Cerebellum (tissue), 4 donors: ENCODE measurements at places on chromosomes 7 and 10.

DNA sequence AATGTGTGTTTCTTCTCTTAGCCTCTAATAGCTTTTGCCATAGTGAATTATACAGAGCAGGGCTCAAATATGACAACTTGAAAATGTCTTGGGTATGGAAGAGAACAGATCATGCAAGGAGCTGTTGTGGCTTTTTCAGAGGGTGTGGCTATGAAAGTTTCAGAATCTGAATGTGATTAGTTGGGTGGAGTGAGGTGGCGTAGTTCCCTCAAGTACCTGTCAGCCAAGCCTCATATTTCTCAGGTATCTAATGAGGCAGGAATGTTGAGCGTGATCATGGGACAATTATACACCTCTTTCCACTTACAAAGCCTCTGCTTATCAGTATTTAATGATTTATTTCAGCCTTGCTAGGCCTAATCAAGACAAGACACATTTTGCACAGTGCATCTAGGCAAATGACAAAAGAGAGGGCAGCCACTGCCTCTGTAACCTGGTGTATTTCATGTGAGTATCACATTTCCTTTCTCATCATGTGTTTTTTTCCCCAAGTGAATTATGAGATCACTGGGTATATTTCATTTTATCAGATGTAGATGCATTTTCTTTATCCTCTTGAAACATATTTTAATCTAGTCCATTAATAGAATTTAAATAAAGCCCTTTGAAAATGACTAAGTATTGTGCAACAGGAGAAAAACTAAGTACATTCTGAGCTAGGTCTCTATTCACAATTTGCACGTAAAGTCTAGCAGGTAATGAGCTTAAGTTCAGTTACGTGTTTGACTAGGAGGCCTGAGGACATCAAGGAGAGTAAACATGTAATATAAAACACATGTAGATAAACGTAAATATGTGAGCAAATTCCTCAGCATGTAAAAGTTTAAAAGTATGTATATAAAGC lies 644.4 kb upstream of the IGFBP3 start:
- no peak for DNase-seq

GRCh38 chr7:144497282-144497681 lies 93.8 kb upstream of the NOBOX start:
- DNase-seq, result no peak

DNA sequence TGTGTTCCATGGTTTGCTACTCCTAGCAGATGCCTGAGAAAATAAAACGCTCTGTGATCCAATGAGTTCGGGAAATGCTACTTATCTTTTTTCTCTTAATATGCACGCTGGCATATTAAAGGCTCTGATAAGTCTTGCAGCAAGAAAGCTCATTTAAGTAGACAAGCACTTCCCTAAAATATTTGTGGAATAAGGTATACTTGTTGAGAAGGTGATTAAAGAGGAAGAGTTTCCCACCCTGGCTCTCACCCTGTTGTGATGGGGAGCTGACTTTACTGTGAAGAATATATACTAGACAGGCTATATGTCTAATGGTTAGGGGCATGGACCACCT lies 279.4 kb downstream of the RPS24 start:
- DNase-seq, result no peak

DNA sequence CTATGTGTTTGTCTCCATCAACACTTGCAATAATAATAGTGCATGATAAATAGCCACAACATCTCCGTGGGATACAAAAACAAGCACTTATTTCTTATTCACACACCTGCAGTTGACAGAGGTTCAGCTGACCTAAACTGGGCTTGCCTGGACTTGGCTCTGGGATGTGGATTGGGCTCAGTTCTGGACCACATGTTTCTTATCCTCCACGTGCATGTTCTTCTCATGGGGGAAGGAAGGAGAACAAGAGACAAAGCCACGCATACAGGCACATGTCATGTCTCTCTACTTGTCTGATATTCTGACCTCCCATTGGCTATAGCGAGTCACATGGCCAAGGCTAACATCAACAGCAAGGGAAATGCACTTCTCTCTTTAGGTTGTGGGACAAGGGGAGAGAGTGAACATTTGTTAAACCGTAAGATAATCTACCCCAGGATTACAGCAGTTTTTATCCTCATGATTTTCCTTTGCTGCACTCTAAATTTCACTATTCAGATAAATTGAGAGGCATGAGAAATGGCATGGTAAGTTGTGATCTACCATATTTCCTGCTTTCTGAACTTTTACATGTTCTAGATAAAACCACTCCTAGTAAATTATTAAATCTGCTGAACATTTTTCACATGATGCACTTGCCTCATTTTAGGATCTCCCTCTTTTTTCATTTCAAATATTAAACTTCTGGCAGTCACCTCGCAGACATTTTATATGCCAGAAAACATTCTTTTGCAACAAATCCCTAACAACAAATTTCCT lies 33.7 kb downstream of the CFAP58 start:
- DNase-seq, result no peak

DNA sequence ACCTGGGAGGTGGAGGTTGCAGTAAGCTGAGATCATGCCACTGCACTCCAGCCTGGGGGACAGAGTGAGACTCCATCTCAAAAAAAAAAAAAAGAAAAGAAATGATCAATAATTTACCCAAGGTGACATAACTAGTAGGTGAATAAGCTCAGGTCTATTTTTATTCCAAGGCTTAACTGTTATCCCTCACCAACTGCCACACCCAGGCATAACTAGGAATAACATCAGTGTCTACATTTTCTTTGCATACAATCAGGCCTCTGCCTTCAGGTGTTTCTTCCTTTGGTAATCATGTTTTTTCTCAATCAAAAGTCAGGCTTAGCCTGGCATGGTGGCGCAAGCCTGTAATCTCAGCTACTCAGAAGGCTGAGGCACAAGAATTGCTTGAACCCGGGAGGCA lies 26.6 kb downstream of the CPEB3 start:
- no peak for DNase-seq

- DNase-seq, result no peak
Observed at GRCh38 chr10:18010050-18010449, 58.3 kb downstream of the SLC39A12 start.

DNA sequence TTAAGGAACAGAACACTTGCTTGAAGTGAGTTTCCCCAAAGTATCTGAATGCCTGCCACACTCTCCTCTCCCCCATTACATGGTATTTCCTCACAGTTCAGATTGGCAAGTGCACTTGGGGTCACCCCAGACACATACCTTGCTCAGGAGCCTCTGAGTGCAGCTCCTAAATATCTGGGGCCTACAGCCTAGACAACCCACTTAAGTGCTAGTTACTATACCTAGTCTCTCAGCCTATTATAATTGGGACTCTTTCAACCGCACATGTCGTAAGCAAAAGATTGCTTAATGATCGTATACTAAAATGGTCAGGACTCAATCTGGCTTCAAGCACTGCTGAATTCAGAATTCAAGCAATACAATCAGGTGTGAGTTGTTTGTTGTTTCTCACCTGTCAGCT lies 19.9 kb downstream of the TMEM176B start:
- no peak for DNase-seq

DNA sequence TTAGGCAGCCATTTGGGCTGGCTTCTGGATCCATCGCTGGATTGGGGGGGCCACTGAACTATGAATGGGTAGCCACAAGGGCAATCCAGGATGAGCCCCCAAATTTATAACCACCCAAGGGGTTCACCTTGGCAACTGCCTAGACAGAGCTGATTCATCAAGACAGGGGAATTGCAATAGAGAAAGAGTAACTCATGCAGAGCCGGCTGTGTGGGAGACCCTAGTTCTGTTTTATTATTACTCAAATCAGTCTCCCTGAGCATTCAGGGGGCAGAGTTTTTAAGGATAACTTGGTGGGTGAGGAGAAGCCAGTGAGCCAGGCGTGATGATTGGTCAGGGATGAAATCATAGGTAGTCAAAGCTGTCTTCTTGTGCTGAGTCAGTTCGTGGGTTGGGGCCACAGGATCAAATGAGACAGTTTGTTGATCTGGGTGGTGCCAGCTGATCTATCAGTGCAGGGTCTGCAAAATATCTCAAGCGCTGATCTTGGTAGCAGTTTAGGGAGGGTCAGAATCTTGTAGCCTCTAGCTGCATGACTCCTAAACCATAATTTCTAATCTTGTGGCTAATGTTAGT lies 57.9 kb downstream of the DNAJB9 start:
- no peak for DNase-seq

DNA sequence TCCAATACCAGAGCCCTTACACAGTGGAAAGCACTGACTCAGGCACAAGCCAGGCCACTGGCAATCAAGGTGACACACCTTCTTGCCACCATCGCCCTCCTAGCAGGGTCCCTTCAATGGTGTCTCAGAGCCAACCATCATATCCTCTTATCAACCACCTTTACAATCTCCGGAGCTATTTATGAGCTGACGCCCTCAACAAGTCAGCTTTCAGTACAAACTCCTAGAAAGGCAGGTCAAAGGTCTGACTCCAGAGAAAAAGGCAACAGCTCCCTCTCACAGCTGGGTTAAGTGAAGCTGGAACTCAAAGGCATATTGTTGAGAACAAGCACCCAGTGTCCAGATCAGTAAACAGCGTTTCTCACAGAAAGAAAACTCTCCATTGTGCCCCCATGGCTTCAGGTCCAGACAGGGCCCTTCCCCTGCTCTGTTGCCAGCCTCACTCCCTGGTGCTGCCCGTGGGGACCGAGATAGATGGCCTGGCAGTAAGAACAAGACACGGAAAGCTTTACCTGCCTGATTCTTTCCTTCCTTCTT lies 2.4 kb downstream of the ZNF3 start:
- no peak for DNase-seq

- no peak for DNase-seq
Observed at GRCh38 chr10:102384606-102385429, 10.7 kb upstream of the NFKB2 start.

- DNase-seq, result no peak
Observed at GRCh38 chr7:127254163-127254684, 1.5 kb upstream of the GRM8 start.

GRCh38 chr7:112407261-112407660 lies 43.0 kb upstream of the IFRD1 start:
- no peak for DNase-seq

DNA sequence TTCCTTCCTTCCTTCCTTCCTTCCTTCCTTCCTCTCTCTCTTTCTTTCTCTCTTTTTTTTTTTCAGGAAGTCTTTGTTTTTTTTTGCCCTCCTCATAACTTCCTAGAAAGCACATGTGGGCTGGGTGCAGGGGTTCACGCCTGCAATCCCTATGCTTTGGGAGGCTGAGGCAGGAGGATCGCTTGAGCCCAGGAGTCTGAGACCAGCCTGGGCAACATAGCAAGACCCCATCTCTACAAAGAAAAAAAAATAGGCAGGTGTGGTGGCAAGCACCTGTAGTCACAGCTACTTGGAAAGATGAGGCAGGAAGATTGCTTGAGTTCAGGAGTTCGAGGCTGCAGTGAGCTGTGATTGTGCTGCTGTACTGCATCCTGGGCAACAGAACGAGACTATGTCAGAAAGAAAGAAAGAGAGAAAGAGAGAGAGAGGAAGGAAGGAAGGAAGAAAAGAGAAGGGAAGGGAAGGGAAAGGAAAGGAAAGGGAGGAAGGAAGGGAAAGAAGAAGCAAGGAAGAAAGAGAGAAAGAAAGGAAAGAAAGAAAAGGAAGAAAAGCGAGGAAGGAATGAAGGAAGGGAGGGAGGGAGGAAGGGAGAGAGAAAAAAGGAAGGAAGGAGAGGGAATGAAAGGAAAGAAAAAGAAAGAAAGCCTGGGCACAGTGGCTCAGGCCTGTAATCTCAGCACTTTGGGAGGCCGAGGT lies 13.5 kb upstream of the BAIAP2L1 start:
- DNase-seq, result no peak

- DNase-seq, result no peak
Observed at GRCh38 chr7:50832744-50833143, 50.0 kb upstream of the GRB10 start.

- DNase-seq, result no peak
Observed at GRCh38 chr7:45677311-45677900, 103.2 kb downstream of the ADCY1 start.

DNA sequence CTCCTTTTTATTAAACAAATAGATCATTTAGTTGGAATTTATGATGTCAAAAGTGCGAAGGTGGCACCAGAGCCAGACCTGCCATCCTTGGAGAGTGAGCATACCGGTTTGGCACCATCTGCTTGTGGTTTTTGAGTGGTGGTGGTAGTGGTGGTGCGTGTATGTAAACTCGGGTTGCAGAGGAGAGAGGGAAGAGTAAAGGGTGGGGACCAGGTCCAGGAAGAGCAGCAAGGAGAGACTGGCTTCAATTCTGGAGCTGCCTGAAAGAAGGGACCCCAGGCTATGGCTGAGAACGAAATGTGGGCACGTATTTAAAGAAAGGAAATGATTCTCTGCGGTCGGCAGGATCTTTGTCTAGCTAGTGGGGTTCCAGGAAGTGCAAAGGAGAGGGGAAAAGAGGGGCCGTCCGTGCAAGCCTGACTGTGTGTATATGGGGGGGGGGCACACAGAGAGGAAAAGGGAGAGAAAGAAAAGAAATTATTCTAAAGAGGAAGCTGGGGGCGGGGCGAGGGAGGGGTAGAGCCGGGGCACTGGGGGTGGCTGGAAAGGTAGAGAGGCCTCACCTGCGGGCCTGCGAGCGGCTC lies 448 bp upstream of the GOLGA7B start:
- peak; percentile 51 for DNase-seq

- no peak for DNase-seq
Observed at GRCh38 chr7:116222501-116222900, 12.2 kb downstream of the TES start.

GRCh38 chr10:43417950-43418768 lies 9.2 kb upstream of the HNRNPF start:
- DNase-seq, result no peak

DNA sequence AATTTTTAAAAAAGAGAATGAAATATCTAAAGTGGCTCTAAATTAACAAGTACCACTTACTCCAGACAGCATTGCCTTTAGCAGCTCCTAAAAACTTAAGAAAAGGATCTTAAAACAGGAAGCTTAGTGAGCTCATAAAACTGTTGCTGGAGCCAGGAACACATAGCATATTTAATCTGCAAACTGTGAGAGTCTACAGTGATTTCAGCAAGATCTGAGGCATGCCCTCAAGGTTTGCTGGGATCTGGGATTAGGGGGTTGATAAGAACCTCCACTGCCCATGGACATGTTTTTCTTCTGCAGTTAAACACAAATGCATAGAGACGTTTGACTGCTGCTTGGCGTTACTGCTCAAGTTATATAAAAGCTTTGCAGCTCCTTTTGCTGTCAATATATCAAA lies 3.8 kb downstream of the GLI3 start:
- no peak for DNase-seq

GRCh38 chr7:90430614-90431460 lies 27.6 kb downstream of the CLDN12 start:
- DNase-seq, result no peak

DNA sequence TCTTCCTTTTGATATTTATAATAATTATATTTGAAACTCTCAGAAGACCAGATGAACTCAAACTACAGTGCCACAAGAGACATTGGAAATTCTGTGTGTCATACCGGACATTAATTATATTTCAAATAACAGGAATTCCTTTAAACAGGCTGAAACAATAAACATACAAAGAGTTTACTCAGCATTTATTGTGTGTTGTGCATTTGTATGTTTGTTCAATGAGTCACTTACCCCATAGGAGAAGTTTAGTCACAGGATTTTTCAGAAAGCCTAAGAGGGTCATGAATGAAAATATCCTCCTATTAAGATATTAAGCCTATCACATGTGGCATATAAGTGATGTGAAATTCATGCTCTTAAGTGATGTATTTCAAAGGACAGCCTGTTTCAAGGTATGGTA lies 566.8 kb downstream of the CNTNAP2 start:
- DNase-seq, result no peak
